Anterior cingulate cortex (tissue), 58 donors: ENCODE measurements at places on chromosomes 2 and 18.

- no peak for DNase-seq
These were observed at the start of gene CDCA7 for GRCh38 chr2:173354582-173355131. Gene CDCA7 (plus strand): TSS chr2:173354872. CDS start chr2:173354964, 92 bp downstream.

GRCh38 chr18:57603871-57604270 lies 17.4 kb upstream of the FECH start:
- DNase-seq: no peak

GRCh38 chr2:34179511-34179910 lies 580.4 kb upstream of the FAM98A start:
- DNase-seq: no peak

GRCh38 chr2:88669482-88670214 lies 21.8 kb upstream of the RPIA start:
- no peak for DNase-seq

- no peak for DNase-seq
These were observed 6.6 kb upstream of the PROM2 start for GRCh38 chr2:95267458-95268210.

DNA sequence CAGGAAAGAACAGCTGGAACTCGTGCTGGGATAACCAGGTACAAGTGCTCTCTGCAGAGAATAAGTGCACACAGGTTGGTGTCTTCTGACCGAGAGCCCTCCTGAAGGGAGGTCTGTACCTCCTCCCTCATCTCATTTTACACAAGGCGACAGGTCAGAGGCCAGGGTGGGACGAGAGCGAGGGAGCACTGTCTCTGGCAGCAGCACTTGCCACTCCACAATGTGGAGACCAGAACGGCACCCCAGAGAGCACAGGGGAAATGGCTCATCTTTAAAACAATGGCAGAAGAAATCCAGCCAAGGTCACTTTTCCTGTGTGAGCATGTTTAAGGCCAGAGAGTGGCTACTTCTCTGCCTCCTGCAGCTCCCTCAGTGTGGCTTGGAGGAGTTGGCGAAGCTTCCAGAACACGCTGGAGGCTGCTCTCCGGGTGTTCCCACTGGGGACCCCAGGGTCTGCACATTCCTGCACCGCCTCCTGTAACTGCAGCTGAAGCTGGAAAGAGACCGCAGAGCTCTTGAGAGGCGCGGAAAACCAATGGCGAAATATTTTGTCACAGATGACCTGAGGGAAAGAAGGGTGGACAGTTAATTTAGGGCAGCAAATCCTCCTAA lies 20.8 kb downstream of the DIPK1C start:
- no peak for DNase-seq

DNA sequence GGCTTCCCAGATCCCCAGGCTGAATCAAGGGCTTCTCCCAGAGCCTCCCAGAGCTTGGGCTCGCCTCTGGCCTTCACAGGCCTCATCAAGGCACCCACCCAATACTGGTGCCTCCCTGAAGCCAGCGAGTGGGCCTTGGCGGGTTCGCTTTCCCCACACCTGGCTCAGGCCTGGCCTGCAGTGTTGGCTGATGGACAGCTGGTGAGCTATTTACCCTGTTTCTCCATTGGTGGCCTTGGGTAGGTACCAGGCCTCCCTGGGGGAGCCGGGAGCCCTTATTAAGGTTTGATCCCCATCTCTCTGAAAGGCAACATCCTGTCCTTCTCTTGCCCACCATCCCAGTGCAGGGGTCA lies 18.2 kb upstream of the DUSP2 start:
- no peak for DNase-seq

- DNase-seq: no peak
These were observed 693.1 kb downstream of the ERBB4 start for GRCh38 chr2:211845338-211846035.

DNA sequence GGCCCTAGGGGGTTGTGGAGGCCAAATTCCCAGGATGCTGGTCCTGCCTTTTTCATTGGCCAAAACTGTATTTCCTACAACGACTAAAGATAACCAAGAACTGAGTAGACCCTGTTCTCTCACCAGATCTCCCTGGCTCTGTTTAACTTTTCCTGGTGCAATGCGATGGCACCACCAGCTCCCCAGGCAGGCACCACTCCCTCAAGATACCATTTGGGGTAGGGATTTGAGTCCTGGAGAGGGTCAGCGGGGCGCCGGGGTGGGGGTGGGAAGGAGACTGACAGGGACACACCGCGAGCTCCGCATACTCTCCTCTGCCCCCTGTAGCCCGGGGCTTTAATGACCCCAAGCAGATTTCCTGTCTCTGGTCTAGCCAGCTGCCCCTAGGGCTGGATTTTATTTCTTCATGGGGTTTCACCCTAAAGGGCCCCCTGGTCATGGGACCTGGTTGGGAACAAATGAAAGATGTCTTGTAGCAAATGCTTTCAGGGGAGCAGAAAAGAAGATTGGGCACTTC lies 7.3 kb downstream of the SIX2 start:
- no peak for DNase-seq

- DNase-seq: no peak
These were observed 374.3 kb downstream of the SLC4A3 start for GRCh38 chr2:220001751-220002150.

GRCh38 chr2:241505086-241505780 lies 3.2 kb downstream of the STK25 start:
- no peak for DNase-seq

- no peak for DNase-seq
These were observed 6.4 kb upstream of the ATP9B start for GRCh38 chr18:79062806-79063205.

DNA sequence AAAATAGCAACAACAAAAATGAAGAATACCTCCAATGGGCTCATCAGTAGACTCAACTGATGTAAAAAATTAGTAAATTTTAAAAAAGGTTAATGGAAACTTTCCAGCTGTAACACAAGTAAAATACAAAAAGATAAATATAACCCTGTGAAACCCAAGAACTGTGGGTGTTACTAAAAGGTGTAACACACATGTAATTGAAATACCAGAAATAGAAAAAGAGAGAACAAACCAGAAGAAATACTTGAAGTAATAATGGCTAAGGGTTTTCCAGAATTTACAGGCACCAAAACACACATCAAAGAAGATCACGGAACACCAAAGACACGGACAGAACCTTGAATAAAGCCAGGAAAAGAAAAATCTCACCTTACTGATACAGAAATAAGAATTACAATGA lies 590.6 kb upstream of the RAB6C start:
- DNase-seq: no peak

- no peak for DNase-seq
These were observed 69.7 kb downstream of the NCK2 start for GRCh38 chr2:105814291-105814940.

DNA sequence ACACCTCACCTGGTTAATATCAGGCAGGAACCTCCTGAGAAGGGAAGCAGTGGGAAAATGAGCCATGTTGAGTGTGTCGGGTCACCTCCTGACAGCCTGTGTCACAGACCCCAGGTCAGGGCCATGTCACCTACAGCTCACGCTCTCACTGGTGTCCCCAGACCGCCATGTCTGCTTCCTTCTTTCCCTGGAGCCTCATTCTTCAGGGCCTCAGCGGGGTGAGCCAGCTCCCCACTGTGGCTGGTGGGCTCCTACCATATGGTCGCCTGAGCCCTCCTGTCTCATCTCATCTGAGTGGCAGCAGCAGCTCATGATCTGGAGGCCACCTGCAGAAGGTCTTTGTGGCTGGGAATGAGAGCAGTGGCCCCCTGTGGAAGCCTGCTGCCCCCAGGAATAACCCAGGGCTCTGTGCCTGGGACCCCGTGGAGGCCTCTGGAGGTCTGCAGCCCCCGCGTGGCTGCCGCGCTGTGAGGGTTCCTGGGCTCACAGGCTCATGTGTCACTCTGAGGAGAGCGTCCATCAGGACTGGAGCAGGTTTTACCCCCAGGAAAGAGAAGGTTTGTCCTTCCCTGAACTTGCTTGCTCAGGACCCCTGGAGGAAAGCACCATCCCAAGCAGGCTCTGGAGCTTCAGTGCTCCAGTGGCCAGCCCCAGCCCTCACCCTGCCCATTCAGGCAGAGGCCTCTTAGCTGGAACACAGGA lies 56.4 kb downstream of the FAM168B start:
- DNase-seq: no peak

DNA sequence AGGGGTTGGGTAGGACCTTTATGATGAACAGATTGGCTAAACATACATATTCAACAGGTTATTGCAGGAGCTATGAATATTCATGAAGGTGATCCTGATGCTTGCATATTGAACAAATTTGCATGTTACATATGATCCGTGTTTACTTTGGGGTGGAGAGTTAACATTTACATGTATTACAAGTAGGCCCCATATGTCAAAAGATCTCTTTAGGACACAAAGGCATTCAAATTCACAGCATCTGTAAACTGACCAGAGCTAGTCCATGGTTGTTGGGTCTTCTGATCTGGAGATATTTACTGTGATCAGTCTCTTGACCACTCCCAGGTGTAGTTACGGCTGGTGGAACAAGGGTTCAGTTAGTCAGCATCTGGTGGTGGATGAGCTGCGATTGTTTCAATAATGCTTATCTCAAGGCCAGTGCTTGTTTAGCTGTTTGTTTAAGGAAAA lies 80.4 kb downstream of the PMAIP1 start:
- DNase-seq: no peak

- no peak for DNase-seq
These were observed 75.3 kb downstream of the CCDC148 start for GRCh38 chr2:158381205-158381604.

GRCh38 chr2:20050646-20051531 lies 539 bp downstream of the LAPTM4A start:
- DNase-seq: peak; percentile 20

DNA sequence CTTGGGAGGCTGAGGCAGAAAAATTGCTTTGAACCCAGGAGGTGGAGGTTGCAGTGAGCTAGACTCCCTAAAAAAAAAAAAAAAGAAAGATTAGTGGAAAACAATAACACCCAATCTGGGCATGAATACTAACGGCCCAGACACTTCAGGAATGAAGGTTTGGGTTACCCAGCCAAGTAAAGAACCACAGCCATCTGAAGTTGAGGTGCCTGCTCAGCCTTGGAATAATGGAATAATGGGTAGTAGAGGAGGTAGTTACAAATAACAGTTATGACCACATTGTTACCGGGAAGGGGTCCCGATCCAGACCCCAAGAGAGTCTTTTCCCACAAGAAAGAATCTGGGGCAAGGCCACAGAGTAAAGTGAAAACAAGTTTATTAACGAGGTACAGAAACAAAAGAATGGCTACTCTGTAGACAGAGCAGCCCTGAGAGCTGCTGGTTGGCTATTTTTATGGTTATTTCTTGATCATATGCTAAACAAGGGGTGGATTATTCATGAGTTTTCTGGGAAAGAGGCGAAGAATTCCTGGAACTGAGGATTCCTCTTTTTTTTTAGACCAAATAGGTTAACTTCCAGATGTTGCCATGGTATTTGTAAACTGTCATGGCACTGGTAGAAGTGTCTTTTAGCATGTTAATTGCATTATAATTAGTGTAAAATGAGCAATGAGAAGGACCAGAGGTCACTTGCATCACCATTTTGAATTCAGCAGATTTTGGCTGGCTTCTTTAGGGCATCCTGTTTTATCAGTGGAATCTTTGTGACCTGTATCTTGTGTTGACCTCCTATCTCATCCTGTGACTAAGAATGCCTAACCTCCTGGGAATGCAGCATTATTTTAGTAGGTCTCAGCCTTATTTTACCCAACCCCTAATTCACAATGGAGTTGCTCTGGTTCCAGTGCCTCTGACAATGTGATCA lies 96.2 kb upstream of the HAAO start:
- DNase-seq: no peak

GRCh38 chr18:61831071-61831470 lies 61.7 kb downstream of the RNF152 start:
- DNase-seq: no peak

- DNase-seq: no peak
These were observed 44.4 kb downstream of the TFPI start for GRCh38 chr2:187509667-187510417.

DNA sequence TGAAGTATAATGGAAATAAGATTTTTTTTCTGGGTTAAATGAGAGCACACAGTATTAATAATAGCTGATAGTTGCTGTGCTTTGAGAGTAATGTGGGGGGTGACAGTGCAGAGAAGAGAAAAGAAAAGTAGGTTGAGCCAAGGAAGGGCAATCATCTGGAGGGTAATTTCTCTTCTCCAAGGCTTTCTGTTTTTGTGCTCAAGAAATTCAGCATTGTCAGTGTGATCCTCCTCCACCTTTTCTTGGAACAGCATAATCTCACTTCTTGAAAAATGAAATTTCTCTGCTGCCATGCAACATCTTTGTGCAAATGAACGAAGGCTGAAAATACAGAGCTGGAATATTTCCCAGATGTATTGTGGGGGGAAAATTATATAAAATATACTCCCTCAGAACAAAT lies 673.1 kb downstream of the LRRTM4 start:
- DNase-seq: no peak

DNA sequence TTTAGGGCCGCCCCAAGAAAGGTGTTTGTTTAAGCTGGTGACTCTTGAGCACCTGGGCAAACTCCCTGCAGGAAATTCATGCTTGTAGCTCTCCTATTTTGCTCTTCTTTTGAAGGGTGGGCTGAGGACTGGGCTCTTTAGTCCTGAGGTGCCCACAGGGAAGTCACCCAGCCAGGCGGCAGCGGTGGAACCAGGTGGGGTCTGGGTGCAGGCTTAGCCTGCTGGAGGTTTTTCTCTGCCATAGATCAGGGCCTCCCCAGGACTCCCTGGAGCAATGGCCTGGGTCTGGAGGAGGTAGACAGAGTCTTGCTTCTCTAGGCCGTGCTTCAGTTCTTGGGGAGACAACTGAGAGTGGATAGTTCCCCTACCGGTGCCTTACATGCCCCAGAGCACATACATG lies 99.9 kb downstream of the CLIP4 start:
- DNase-seq: no peak

DNA sequence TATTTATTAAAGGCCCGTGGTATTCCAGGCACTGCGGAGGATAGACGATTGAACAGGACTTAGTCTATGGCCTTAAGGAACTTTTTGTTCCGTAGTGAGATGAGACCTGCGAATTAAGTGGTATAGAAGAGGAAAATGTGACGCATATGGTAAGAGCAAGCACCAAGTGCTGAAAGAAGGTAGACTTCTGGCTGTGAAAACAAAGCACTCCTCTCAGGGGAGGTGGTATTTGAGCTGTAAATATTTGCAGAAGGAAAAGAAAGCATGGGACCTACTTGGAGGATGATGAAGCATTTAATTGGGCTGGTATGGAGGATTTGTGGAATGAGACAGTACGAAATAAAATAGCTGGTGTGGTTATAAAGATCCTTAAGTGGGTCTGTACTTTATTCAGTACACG lies 62.5 kb downstream of the GPR39 start:
- no peak for DNase-seq

GRCh38 chr18:45482286-45482685 lies 133.0 kb upstream of the SLC14A2 start:
- no peak for DNase-seq

GRCh38 chr2:72271766-72272641 lies 124.3 kb upstream of the CYP26B1 start:
- DNase-seq: no peak

DNA sequence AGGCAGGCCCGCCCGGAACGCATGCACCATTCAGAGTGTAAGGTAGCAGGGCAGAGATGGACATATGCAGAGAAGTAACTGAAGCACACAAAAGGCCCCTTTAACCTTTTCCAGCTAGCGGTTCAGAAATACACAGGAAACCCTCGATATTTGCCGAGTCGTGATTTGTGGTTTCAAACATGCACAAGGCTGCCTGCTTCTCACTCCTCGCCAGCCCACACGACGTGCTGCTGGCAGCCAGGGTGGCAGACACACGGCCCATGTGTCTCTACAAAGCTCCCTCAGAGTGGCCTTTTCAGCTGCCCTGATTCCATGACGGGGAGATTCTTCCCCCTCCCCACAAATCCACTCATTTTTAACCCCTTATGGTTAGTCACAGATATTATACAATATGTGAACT lies 23.6 kb downstream of the ZBTB7C start:
- DNase-seq: no peak
